GM23338 (cell line): ENCODE measurements at places on chromosomes 2 and 18.

DNA sequence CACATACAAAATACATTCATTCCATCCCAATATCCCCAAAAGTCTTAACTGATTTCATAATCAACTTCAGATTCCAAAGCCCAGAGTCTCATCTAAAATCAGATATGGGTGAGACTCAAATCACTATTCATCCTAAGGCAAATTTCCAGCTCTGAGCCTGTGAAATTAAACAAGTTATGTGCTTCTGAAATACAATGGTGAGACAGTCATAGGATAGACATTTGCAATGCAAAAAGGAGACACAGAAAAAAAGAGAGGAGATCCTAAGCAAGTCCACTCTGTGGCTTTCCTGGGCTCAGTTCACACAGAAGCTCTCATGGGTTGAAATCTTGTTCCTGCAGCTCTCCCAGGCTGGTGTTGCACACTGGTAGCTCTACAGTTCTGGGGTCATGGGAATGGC, 18.3 kb downstream of the ZNF892 start:
- DNase-seq: no peak

DNA sequence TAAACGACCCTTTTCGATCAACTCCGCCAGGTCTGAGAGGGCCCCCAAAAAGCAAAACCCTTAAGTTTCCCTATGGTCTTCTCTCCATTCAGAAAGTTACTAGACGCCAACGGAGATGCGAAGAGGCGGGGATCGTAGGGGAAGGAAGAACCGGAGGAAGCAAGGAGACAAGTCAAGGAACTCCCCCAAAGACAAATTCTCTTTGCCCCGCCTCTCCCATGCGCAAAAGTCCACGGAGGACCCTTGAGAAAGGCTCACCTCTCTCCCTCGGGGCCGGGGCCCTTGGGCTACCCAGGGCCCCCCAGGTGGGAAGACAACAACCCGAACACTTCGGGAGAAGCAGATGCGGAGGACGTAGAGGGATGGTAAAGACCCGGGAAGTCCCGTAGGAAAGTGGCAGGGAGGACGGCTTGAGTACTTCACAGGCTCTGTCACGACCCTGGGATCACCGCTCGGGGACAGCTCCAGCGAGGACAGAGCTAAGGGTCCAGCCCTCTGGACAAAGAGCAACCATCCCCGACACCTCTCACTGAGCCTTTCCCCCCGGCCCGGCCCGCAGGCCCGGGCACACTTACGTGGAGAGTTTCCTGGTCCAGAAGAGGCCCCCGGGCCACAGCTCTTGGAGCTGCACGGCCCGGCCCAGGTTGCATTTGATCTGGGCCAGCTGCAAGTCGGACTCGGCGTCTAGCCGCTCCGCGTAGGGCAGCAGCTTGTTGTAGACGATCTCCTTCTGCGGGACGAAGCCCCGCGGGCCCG, 647 bp downstream of the PSME4 start:
- peak; percentile 39 for DNase-seq

- DNase-seq: no peak
Measured at GRCh38 chr2:115194623-115195022, 752.2 kb downstream of the DPP10 start.

DNA sequence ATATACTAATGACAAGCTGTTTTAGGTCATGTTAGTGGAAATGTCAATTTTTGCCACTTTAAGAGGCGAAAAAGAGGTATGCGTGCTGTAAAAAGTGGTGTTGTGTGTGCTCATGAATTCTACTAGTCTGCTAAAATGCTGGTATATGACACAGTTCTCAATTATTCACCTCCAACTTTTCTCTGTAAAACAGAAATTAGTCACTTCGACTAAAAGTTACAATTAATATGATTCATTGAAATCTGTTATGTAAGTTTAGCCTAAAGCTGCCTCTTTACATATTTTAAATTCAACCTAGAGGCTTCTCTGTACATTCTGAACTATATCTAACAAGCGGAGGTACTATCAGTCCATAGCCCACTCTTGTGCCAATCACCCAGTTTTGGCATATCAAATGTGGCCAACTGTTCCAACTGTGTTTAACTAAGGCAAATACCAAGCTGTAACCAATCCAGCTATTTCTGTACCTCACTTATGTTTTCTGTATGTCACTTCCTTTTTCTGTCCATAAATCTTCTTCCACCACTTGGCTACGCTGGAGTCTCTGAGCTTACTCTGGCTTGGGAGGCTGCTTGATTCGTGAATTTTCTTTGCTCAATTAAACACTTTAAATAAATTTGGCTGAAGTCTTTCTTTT, 20.8 kb downstream of the BAZ2B start:
- no peak for DNase-seq

- no peak for DNase-seq
Measured at GRCh38 chr2:4963106-4963505, 729.1 kb upstream of the SOX11 start.

DNA sequence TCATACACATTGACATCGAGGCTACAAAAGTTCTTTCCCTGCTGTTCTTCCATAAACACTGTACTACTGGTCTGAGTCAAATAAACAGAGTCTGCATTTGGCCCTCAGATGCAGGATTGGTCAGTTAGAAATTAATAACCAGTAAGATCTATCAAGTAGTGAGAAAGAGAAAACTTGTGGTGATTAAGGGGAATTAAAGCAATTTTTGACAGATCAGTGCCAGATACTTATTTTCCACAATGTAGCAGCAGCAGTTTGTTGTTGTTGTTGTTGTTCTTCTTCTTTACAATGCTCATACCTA, 85.0 kb downstream of the IKZF2 start:
- no peak for DNase-seq

DNA sequence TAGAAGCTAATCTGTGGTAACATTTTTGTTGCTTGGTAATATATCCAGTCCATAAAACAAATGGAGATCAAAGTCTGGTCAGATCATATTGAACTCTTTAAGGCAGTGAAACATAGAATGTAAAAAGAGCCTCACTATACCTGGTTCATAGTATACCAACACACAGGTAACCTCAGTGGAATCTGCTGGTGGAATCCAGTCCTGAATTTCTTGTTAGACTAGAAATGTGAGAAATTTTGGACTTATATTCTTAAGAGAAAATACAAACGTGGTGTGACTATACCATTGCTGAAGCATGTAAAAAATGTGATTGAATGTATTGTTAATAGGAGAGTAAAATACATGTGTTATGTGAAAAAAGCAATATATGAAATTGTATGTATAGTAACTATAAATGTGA, 46.1 kb upstream of the GRHL1 start:
- no peak for DNase-seq

DNA sequence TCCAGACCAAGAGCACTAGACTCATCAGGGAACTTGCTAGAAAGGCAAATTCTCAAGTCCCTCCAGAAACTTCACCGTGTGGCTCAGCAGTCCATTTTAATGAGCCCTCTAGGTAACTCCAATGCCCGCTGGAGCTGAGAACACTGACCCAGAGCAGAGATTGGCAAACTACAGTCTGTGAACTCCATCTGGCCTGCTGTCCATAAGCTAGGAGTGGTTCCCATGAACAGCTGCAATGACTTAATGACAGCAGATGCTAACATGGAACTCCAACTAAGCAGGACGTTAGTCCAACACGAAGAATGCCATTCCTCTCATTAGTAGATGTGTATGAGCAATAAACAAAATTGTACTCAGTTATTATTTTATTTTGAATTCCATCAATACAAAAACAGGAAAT, 371.9 kb downstream of the STK39 start:
- no peak for DNase-seq

DNA sequence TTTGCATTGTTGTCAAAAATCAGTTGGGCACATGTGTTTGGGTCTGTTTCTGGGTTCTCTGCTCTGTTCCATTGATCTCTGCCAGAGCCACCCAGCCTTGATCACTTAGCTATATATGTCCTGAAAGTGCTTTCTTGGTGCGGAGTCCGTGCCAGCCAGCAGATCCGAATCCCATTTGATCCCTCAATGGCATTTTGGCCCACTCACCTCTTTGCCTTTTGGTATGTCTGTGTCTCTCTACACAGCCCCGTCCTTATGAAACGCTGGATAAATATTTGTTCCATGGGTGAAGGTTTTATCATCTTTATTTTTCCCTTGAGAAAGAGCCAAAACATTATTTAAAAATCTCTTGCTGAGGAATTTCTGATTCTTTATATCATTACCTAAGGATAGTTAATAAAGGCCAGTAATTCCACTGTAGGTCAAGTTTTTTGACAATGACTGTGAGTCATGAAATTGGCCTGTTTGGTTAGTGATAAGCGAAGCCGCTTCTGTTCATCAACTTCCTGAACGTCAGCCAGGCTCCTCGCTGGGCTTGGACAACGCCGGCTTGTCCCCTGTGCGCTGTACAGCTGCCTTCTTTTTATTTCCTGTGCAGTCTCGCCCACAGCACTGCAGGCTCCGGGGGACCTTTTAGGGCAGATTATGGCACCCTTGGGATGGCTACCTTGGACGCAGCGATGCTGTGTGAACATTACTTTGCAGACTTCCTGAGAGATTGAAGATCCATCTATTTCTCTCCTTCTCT, 24.9 kb downstream of the MTCL1 start:
- DNase-seq: no peak

DNA sequence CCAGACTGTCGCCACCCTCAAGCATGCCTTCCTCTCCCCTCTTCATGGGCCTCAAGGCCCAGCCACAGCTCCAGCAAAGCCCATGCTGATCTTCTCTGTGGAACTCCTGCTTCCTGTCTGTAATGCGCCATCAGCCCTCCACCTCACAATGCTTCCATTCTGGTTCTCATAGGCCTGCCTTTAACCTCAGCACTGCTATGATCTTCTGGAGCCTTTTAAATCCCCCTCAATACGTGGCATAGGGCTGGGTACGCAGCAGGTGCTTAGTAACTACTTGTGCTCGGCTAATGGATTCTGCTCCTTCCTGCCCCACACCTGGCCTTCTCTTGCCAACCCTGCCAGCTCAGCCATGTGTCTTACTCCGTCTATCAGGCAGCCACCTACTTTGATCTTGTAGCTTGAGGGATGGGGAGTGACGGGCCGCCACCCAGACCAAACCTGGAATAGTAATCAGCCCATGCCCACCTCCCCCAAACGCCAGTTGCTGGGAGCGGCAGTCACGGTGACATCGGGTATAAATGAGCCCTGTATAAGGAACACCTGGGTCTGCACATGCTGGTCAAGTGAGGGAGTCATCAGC, 106.7 kb upstream of the MCFD2 start:
- DNase-seq: no peak

- DNase-seq: no peak
Measured at GRCh38 chr2:32474381-32474780, 117.6 kb downstream of the BIRC6 start.

DNA sequence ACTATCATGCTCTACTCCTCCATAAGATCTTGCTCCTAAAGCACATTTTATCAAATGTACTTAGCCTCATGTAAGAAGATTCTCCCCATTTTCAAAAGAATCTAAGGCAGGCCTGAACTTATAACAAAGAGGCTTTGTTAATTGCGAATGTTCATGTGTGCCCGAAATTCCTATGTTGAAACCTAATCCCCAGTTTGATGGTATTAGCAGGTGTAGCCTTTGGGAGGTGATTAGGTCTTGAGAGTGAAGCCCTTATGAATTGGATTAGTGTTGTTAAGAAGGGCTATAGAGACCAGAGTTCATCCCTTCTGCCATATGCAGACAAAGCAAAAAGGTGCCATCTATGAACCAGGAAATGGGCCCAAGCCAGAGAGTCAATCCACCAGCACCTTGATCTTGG, 234.5 kb downstream of the PAX3 start:
- no peak for DNase-seq

- no peak for DNase-seq
Measured at GRCh38 chr2:141455211-141455826, 675.5 kb downstream of the LRP1B start.

DNA sequence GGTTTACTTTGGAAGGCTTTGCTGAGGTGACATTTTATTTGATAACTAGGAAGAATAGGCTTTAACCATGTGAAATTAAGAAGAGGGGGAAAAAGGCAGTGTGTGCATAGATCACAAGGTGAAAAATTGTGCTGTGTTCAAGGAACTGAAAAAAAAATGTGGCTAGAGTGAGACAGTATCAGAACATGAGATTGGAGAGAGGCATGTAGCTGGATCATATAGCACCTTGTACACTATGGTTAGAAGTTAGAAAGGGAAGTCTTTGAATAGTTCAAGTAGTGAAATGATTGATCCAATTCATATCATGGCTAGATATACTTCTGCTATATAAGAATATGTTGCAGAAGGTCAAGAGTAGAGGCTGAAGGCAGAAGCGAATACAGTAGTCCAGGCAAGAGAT, 12.3 kb upstream of the TNFRSF11A start:
- no peak for DNase-seq

DNA sequence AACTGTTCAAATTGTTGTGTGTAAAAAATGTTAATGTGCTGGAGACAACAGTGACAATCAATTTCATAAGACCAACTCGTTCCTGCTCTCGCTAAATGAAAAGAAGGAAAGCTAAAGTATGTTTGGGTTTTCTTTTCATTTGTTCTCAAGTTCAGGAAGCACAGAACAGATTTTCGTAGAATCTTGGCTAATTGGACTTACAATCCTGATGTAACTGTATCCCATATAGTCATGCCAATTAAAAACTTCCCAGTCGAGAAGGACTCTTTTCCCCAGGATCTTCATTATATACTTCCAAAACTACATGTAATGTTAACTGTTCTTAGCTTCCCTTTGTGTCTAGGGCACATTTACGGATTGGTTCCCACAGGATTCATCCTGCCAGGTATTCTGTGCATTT, 135.4 kb upstream of the ITGB6 start:
- no peak for DNase-seq

DNA sequence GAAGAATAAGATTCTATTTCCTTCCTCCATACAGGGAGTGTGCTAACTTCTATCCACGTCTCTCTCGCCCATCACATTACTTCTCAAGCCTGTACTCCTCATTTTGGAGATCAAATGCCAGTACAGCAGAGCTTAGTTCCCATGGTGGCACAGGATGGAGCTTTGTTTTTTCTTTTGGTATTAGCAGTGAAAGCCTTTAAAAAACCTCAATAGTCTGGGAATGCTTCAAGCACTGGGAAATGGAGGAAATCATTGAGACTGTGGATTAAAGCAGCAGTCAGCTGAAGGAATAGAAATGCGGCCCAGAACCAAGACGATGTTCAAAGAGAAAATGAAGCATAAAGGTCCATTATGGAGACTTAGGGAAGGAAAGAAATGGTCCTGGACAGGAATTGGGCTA, 102.3 kb downstream of the NRXN1 start:
- DNase-seq: no peak

DNA sequence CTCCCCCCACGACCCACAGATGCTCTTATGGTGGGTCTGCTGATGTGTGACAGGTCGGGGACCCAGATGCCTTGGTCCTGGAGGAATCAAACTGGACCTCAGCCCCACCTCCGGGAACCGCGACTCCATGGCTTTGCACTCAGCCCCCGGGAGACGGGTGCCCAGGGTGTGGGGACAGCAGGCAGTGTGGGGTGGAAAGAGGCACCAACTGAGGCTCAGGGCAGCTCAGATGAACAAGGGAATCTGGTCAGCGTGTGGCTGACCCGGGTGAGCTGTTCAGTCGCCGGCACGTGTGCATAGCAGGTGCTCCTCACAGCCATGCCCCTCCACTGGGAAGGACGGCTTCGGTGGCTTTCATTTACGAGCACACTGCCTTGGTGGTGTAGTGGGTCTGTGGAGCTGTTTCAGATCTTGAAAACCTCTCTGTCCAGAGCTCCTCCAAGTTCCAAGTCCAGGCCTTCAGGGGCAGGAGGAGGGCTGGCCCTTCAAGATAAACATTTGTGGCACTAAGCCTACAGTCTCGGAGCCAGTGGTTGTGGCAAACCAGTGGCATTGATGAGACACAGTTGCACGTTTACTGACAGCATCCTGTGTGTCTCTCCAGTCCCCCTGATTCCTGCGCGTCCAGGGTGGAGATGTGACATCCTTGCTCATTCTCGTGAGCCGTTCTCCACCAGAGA, 471.2 kb upstream of the HS6ST1 start:
- no peak for DNase-seq
